Lower lobe of right lung (tissue), 2 donors: ENCODE measurements at places on chromosomes 5 and 9. TPM values are rescaled to one million over a fixed set of nuclear protein-coding genes. Genes with fewer than 3 reads are reported as not detected.

DNA sequence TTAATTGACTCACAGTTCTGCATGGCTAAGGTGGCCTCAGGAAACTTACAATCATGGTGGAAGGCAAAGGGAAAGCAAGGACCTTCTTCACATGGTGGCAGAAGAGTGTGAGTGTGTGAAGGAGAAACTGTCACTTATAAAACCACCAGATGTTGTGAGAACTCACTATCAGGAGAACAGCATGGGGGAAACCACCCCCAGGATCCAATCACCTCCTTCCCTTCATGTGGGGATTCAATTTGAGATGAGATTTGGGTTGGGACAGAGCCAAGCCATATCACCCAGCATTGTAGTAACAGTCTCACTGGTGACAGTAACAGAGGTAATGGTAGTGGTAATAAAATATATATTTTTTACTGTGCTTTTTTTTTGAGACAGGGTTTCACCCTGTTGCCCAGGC, 18.1 kb downstream of the ZBTB5 start:
- DNase-seq = no peak
- peaks cover 43% of the 10 kb centered on the region for H3K36me3 ChIP-seq
- no peaks in the 10 kb centered on the region for H3K27me3 ChIP-seq
- H3K4me3 ChIP-seq = no peak overlapping the region

- no peaks in the 10 kb centered on the region for H3K27me3 ChIP-seq
- no peaks in the 10 kb centered on the region for H3K36me3 ChIP-seq
- no peaks in the 10 kb centered on the region for H3K4me1 ChIP-seq
These were observed 3.5 kb upstream of the ACTBL2 start for GRCh38 chr5:57486027-57486602.

DNA sequence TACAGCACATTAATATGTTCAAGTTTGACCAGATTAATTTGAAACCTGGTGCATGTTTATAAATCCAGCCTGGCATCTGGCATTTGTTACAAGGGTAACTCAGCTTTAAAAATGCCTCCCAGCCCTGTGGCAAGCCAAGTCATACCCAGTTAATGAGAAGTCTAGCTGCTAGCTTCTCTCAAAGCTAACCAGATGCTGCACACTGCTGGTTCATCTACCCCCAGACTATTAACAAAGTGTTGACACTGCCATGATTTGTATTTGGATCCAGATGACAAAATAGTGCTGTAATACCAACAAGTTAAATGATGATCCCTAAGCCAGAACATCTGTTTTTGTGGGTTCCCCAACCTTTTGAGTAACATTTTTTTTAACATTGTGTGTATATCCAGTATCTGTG, 573.7 kb upstream of the DAB2 start:
- H3K27ac ChIP-seq = no peak overlapping the region
- H3K4me1 ChIP-seq = no peaks in the 10 kb centered on the region
- no peak overlapping the region for H3K4me3 ChIP-seq
- no peak for DNase-seq
- H3K36me3 ChIP-seq = no peaks in the 10 kb centered on the region

GRCh38 chr5:15715967-15716366, 216.0 kb downstream of the FBXL7 start:
- no peak for DNase-seq
- H3K27ac ChIP-seq = no peak overlapping the region
- H3K36me3 ChIP-seq = no peaks in the 10 kb centered on the region
- no peaks in the 10 kb centered on the region for H3K27me3 ChIP-seq
- H3K4me3 ChIP-seq = no peak overlapping the region

The ARHGEF28 gene
- total RNA-seq = 30.4 TPM

The SLIT3 gene
- 48.6 TPM for total RNA-seq

The PCDHGC5 gene
- 1.8 TPM for total RNA-seq
